ENCODE measurements at places on chromosomes 2 and 18.
A peak's percentile ranks its signal among the peaks of the same experiment; 100 is the strongest.

DNA sequence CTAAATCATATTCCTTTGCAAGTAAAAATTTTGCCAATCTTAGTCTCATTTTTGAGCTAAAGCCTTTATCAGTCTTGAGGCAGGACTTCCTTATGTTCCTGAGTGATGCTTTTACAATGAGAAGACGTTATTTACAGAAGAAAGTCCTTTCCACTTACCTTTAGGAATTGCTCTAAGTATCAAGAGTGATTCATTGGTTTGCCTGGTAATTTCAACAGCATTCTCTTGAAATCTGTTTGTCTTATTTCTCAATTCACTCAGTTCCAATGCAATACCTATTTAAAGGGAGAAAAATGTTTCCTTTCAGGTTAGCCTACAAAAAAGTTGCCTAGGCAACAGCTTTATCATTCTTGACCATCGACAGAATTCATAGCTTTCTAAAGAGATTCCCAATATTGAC lies 137.2 kb downstream of the LAMA1 start:
- DNase-seq: no peak

- DNase-seq: no peak
Observed at GRCh38 chr2:8049176-8049575, 632.7 kb upstream of the ID2 start.

- no peak for DNase-seq
Observed at GRCh38 chr2:2517399-2517798, 186.3 kb upstream of the MYT1L start.

GRCh38 chr2:228762565-228762964 lies 508.5 kb downstream of the PID1 start:
- no peak for DNase-seq

DNA sequence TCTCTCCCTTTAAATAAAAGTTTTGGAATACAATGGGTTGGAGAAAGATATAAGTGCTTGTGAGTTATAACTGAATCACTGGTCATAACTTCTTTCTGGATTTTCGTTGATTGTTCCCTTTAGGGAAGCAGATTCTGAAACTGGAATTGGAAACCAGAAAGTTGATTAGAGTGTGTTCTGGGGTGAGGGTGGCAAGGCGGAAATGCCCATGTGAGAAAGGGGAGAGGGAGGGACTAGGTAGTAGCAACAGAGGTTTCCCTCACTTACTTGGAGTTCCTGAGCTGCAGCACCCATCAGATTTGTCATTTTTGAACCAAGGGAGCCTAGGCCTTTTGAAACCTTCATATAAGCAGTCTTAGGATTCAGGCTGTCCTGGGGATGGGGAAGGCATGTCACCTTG lies 453.4 kb downstream of the KCNJ3 start:
- no peak for DNase-seq

DNA sequence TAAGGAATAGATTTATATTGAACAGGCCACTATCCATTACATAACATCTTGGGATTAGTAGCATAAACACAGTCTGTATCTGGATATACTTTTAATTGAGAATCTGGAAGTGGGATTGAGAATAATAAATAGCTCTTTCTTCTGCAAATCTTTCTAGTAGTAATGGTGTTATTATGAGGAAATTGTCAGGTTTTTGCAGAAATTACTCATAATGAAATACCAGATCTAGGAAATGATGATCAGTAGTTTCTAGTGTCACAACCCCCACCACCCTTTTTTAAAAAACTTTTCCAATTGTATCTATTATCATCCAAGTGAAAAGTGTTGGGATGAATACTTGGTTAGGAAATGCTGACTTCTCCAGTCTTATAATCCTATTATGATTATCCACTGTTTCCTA lies 18.7 kb downstream of the NBEAL1 start:
- no peak for DNase-seq

DNA sequence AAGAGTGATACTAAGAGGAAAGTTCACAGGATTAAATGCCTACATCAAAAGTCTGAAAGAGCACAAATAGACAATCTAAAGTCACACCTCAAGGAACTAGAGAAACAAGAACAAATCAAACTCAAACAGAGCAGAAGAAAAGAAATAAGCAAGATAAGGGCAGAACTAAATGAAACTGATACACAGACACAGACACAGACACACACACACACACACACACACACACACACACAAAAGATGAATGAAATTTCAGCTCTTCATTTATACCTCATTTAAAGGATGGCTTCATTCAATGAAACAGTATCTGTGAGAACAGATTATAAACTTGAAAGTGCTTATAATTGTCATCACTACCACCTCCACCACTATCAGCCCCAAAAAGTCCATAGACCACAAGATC lies 428.9 kb downstream of the MBD2 start:
- DNase-seq: no peak

DNA sequence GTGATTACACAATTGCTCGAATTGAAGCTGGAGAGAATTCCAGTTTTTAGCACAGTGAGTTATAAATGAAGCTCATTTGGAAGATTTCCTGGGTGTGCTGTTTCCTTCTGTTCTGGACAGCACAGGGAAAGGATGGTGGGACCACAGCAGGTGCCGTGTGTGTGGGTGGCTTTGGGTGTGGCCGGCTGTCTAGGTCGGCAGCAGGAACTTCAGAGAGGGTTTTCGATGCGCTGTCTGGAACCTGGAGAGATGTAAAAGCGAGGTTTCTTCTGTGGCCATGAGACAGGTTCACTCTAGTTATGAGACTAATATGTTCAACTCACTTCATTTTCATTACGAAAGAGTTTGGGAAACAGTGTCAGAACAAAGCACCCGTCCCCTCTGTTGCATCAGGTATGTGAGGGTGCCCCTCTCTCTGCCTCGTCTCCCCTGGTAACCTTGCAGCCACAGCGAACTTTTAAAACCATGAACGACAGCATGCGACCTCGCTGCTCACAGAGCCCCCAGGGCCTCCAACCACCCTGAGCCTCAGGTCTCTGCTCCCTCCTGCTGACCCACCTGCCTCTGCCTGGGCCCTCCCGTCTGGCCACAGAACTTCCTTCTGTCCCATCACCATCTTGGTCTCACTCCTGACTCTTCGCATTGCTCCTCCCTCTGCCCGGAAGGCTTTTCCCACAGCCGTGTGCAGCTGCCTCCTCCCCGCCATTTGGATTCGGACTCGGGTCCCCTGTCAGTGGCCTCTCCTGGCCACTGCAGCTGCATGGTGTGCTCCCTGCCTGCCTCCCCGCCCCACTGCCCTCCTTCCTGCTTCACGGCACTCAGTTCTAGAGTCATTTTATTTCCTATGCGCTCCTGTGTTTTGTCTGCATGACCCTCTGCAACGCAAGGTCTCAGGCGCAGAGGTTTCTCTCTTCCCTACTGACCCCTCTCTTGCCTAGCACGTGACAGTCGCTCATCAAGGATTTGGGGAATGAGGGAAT lies 151.2 kb downstream of the NDUFA10 start:
- DNase-seq: no peak

DNA sequence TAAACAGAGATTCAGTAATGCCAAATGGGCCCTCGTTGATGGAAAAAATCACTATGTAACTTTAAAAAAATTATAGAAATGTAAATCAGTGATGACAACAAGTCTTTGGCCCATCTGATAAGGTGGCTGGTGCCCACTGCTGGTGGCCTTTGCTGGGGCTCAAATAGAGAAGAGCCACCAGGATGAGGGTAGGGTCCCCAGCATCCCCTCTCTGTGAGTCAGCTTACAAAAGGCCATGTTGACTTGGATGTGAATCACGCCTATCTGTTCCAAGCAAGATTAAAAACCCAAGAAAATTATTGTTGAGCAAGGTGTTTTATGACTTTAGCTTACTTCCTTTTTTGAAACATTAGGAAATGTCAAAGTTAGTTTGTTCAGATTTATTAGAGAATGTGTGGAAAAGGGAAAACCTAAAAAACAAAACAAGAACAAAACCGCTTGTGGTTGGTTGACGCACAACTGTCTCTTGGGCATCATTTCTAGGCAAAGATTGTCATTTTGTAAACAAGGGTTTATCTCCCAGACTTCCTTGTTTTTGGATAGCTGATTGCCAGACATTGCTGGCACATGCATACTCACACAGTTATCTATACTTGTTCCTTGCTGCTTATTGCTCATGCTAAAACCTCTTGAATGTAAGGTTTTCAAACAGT lies 53.7 kb upstream of the ZNF396 start:
- no peak for DNase-seq

- no peak for DNase-seq
Observed at GRCh38 chr18:24727685-24728084, 267.2 kb downstream of the HRH4 start.

GRCh38 chr2:144249035-144249637 lies 270.8 kb downstream of the ZEB2 start:
- DNase-seq: no peak

- no peak for DNase-seq
Observed at GRCh38 chr2:162058973-162059668, 14.9 kb downstream of the DPP4 start.

- DNase-seq: no peak
Observed at GRCh38 chr2:172551271-172551670, 4.6 kb upstream of the PDK1 start.

- no peak for DNase-seq
Observed at GRCh38 chr2:181686576-181687185, 6.4 kb upstream of the NEUROD1 start.

DNA sequence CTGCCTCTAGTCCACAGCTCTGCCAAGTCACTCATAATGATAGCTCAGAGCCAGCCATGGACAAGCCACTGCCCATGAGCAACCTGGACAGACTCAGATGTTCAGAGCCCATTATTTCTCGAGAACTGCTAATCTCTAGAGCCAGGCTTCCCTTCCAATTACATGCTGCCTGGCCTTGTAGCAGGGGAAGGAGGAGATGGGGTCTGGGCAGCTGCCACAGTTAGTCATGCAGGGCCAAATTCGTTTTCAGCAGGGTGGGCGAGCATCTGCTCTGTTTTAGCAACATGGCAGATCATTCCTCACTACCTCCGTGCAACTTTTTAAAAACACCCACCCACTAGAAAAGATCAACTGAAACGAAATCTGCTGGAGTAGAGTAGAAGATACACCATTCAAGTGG lies 141.8 kb downstream of the MYO5B start:
- no peak for DNase-seq

GRCh38 chr2:135987441-135987840 lies 2.0 kb upstream of the DARS1 start:
- DNase-seq: no peak

GRCh38 chr2:190533175-190533967 lies 1.2 kb downstream of the NEMP2 start:
- no peak for DNase-seq

- DNase-seq: peak; percentile 99
Observed at GRCh38 chr2:44168681-44169154, at the start of gene PPM1B. Gene PPM1B (plus strand): TSS chr2:44168875. CDS start chr2:44201200, 32,325 bp downstream.

- DNase-seq: no peak
Observed at GRCh38 chr2:9179572-9180201, 26.9 kb upstream of the ASAP2 start.

DNA sequence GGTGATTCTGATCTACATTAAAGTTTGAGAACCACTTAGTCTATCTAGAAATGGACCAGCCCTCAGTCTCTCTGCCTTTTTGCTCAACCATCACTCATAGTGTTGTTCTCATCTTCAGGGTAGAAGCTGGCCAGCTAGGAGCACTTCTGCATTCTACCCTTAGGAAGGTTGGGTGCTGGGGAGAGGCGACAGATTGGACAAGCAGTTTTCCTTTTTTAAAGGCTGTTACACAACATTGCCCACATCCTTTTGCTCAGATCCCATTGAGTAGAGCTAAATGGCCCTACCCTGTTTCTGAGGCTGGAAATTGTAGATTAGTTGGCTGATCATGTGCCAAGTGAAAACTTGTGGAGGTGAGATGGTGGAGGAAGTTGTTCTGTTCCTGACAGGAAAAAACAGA lies 35.6 kb downstream of the OSBPL6 start:
- DNase-seq: no peak

DNA sequence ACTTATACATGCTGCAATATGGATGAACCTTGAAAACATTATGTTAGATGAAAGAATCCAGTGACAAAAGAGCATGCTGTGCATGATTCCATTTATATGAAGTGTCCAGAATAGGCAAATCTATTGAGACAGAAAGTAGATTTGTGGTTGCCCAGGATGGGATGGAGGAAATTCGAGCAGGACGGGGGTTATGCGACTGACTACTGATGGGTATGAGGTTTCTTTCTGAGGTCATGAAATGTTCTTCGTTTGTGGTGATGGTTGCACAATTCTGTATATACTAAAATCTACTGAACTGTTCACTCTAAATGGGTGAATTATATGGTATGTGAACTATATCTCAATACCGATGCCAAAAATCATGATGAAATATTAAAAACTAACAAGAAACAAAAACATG lies 18.9 kb upstream of the MTERF4 start:
- no peak for DNase-seq

- peak; percentile 65 for DNase-seq
Observed at GRCh38 chr2:218367415-218368149, 10.9 kb downstream of the CATIP start.

DNA sequence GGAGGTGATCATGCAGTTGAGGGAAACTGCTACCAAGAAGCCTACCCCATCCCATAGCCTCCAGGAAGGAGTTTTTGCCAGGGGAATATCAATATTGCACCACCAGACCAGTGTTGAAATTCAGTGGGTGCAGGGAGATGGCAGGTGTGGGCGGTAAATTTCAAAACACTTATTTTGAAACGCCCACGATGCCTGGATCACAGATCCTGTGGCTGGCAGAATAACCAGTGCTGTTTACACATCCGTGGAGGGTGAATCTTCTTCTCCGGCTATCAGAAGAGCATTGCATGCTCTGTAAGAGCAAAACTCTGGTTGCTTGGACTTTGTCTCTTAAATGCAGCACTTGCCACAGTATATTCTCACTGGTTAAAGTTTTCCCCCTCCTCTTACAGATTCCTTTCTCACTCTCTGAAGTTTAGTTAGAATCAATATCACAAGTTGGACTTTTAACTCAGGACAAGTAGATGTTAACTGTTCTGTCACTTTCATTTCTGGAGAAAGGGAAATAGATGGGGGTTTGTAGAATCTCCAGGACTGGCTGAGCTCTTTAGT lies 70.5 kb upstream of the ZCCHC2 start:
- DNase-seq: no peak

GRCh38 chr2:208033701-208034502 lies 8.6 kb upstream of the PLEKHM3 start:
- DNase-seq: no peak

GRCh38 chr18:50099725-50100407 lies 95.1 kb downstream of the MYO5B start:
- no peak for DNase-seq

- no peak for DNase-seq
Observed at GRCh38 chr2:189798312-189799029, 14.2 kb downstream of the PMS1 start.

DNA sequence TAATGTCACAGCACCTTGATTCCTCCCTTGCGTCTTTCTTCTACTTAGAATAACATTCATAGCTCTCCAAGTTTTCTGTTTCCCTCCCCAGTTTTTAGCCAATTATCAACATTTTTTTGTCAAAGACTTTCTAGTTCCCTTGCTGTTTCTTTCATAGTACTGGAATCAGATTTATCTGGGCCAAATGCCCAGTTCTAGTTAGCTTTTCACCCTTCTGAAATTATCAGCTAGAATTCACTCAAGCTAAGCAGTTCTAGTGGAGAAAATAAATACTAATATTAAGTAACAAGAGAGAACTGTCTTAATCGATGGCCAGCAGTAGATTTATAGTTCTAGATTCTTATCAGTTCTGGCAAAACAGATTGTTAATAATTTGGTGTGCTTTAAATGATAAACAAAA lies 36.2 kb downstream of the EFEMP1 start:
- DNase-seq: no peak

GRCh38 chr2:56315376-56315775 lies 131.6 kb downstream of the CCDC85A start:
- no peak for DNase-seq
